ENCODE measurements at places on chromosomes 6 and 20. TPM values are rescaled to one million over a fixed set of nuclear protein-coding genes. Genes with fewer than 3 reads are reported as not detected.

Gene AIF1
- total RNA-seq: not detected

Gene DNAAF9
- 11.8 TPM for total RNA-seq

Gene MCHR2
- not detected for total RNA-seq

Gene BPIFB4
- not detected for total RNA-seq

Gene TREM2
- total RNA-seq: under 0.01 TPM

Gene OOEP
- total RNA-seq: not detected

Gene NOX3
- not detected for total RNA-seq

Gene TRIM10
- total RNA-seq: not detected

Gene MYH7B
- 0.26 TPM for total RNA-seq

Gene PDE10A
- total RNA-seq: under 0.01 TPM

Gene PMEPA1
- total RNA-seq: 1.0 TPM

Gene PBOV1
- total RNA-seq: not detected

Gene LAMA2
- 67.5 TPM for total RNA-seq

Gene DZANK1
- 0.83 TPM for total RNA-seq

Gene HDGFL1
- total RNA-seq: not detected
